ENCODE measurements at places on chromosomes 11 and 22.

DNA sequence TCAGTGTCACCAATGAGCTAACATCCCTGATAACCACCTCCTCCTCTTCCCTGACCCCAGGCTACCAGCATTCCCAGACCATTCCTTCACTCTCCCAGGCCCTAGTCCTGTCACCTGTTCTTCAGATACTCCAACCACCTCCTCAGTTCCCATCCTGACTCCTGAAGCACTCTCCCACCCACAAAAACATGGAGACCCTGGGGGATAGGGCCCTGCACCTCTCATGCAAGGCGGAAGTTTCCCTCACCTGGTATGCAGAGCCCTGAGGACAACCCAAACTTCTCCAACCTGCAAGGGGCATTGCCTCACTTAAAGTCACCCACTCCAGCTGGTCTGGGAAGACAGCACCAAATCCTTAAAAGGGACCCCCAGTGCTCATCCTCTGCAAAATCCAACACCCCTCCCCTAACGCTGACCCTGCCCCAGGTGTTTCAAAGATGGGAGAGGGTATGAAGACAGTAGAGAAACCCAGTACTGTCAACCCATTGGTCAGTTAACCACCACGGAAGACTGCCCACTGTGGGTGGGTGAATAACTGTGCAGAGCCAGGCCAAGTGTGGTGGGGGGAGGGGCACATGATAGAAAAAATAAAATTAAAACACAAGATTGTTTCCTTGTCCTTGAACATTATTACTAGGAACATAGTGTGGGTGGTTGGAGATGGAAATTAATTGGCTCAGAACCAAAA, 1.4 kb downstream of the TNKS1BP1 start:
- DNase-seq = no peak

DNA sequence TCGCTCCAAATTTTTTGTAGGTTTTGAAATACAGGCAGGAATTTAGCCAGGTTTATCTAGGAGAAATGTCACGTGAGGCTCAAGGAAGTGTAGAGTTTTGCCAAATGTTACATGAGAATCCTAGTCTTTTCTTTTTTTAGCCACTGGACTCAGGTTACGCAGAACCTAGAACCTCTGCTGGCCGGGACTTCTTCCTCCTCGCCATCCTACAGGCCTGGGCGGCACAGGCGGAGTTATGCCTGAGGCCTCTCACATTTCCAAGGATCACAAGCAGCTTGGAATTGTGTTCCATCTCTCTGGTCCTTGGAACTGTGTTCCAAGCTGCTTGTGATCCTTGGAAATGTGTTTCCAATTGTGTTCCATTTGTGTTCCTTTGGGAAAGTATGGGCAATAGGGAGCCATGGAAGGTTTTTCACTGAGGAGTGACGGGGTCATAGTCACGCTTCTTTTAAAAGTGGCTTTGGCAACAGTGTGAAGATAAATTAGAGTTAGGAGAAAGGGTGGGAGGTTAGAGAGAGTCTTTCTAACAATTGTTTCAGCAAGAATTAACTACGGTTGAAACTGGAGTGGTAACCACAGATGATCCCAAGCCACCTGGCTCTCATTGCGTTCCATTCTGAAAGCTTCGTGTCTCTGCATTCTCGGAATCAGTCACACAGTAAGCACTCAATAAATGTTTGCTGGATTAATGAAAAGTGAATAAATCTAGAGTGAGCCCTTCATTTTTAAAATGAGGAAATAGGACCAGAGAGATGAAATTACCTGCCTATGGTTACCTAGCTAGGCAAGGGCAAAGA, 12.5 kb upstream of the POU2AF1 start:
- DNase-seq = no peak

- DNase-seq = no peak
Observed at GRCh38 chr11:31096191-31096805, 273.2 kb downstream of the DCDC1 start.

DNA sequence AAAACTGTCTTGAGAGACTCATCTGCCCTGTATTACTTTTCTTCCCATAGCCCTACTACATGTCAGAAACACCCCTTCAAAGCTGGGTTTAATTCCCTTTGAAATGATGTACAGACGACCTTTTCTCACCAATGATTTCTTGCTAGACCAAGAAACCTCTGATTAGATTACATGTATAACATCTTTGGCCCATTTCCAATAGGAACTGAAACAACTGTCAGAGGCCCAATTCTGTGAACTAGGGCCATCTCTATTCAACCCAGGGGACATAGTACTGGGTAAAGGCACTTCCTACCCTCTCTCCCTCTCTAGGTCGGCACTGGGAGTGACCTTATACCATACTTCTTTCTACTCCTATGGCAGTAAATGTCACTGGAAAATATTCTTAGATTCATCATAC, 19.4 kb downstream of the NPAT start:
- DNase-seq = no peak
